Activated CD4-positive, alpha-beta memory T cell treated with anti-CD3 and anti-CD28 coated beads, Interleukin-2, amount 10 ng/mL, durations not matched to agents 7 days and 5 days (primary cell): ENCODE measurements at places on chromosomes 2 and 18. TPM values are rescaled to one million over a fixed set of nuclear protein-coding genes. Genes with fewer than 3 reads are reported as not detected.

DNA sequence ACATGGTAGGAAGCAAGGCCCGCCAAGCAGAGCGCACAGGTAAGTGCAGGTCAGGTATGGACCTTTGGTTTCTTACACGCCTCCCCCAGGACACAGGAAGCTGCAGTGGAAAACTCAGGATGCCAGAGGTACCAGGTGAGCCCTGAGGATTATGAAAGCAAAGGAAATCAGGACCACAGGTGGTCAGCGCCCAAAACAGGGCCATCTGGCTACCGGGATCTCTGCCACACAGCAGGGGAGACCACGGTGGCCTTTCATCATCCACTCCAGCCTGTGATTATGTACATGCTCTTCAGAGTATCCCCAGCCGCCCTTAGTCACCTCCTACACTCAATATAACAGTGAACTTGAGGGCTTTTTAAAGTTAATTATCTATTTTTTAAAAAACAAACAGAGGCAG, 125.5 kb upstream of the EPC2 start:
- no peak for DNase-seq
- H3K36me3 ChIP-seq: peaks cover 4% of the 10 kb centered on the region
- no peak overlapping the region for H3K4me3 ChIP-seq
- H3K4me1 ChIP-seq: peaks cover 16% of the 10 kb centered on the region

DNA sequence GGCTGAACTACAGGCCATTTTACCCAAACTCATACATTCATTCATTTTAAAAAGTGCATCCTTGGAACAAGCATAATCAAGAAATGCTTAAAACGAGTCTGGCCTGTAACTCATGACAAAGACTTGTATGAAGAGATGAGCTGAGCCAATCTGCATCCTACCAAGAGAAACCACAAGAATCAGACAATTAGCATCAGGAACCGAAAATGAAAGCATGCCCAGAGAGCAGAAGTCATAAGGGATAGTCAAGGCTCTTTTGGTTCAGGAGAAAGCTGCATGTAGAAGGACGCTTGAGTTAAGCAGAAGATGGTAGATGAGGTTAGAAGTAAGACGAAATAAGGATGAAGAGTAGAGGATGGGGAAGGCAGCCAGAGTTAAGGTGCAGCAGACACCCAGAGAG, 137.0 kb upstream of the CTNNA2 start:
- no peak overlapping the region for H3K4me3 ChIP-seq
- no peaks in the 10 kb centered on the region for H3K27me3 ChIP-seq
- H3K36me3 ChIP-seq: no peaks in the 10 kb centered on the region
- DNase-seq: no peak
- no peak overlapping the region for H3K27ac ChIP-seq

DNA sequence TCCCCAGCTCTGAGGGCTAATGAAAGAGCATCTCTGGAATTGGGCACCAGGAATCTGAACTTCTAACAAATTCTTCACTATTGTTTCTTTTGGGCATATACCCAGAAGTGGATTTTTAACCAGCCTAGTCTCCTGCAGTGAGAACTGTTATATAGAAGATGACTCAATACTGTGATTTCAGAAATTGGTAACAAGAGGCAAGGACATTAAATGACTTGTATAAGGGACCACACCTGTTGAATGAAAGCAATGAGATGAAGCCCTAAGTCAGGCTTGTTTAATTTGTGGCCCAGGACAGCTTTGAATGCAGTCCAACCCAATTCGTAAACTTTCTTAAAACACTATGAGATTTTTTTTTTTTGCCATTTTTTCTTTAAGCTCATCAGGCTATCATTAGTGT, 57.9 kb downstream of the EPC2 start:
- no peak overlapping the region for H3K4me3 ChIP-seq
- DNase-seq: no peak
- H3K36me3 ChIP-seq: peaks cover 69% of the 10 kb centered on the region
- H3K27ac ChIP-seq: no peak overlapping the region

GRCh38 chr2:175432793-175433192, 251.3 kb upstream of the ATP5MC3 start:
- DNase-seq: no peak
- H3K27ac ChIP-seq: no peak overlapping the region
- H3K4me3 ChIP-seq: no peak overlapping the region
- H3K27me3 ChIP-seq: peaks cover 4% of the 10 kb centered on the region
- H3K36me3 ChIP-seq: no peaks in the 10 kb centered on the region
- H3K4me1 ChIP-seq: no peaks in the 10 kb centered on the region

The SCYGR4 gene
- total RNA-seq: not detected

GRCh38 chr2:13667415-13667757, 950.6 kb downstream of the TRIB2 start:
- no peaks in the 10 kb centered on the region for H3K27me3 ChIP-seq
- H3K4me1 ChIP-seq: no peaks in the 10 kb centered on the region
- no peak for DNase-seq
- no peaks in the 10 kb centered on the region for H3K36me3 ChIP-seq
- H3K27ac ChIP-seq: no peak overlapping the region

DNA sequence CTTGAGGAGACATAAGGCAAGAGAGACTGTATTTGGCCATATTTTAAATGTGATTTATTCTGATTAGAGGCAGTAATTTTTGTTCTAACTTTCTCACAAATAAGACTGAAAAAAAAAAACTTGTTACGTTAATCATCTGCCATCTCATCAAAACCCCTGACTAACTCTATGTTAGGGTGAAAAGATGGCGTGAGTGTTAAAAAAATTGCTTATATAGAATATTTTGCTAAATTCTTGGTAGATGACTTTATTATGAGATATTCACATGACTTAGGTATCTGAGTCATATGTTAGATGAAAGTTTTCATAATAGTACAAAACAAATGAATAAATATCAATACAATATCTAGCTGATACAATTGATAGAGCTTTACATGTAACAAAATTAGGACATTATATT, 1508.7 kb upstream of the TMEFF2 start:
- H3K27ac ChIP-seq: no peak overlapping the region
- no peak for DNase-seq
- no peaks in the 10 kb centered on the region for H3K27me3 ChIP-seq
- no peaks in the 10 kb centered on the region for H3K36me3 ChIP-seq
- H3K4me3 ChIP-seq: no peak overlapping the region

DNA sequence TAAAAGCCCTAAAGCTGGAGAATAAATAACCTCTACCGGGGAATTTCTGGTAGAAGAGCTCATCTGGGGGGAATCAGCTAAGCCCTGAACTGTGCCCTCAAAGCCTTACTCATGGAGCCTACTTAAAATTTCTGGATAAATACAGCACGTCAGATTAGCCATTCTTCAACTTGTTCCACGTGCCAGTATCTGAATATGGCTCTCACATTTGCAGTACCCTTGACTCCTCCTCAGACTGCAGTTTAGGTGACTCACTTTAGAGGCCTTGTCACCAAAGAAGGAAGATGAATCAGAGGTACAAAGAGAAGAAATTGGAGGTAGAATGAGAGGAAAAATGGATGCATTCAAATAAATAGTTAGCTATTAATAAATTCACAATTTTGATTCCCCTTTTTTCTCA, 34.6 kb upstream of the POTEC start:
- H3K27me3 ChIP-seq: no peaks in the 10 kb centered on the region
- no peak overlapping the region for H3K4me3 ChIP-seq
- H3K36me3 ChIP-seq: no peaks in the 10 kb centered on the region
- no peak overlapping the region for H3K27ac ChIP-seq
- no peaks in the 10 kb centered on the region for H3K4me1 ChIP-seq
- no peak for DNase-seq

DNA sequence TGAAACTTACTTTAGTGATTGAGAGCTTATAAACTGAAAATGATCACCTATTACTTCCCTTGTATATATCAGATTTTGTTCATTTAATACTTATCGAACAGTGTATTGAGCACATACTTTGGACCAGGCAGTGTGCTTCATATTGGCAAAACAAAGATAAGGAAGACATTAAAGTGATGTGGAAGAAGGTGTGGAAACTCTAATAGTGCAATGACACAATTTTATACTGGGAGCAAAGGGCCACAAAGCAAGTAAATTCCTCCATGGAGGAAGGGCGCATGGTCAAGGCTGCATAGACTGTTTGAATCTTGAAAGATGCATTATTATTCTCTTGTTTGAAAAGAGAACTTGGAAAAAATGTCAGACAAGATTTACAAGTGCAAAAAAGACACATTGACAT, 936.5 kb upstream of the DDX18 start:
- no peaks in the 10 kb centered on the region for H3K4me1 ChIP-seq
- H3K27me3 ChIP-seq: no peaks in the 10 kb centered on the region
- H3K4me3 ChIP-seq: no peak overlapping the region
- no peaks in the 10 kb centered on the region for H3K36me3 ChIP-seq
- DNase-seq: no peak

The HOXD12 gene
- not detected for total RNA-seq

The SP110 gene
- 128 TPM for total RNA-seq

DNA sequence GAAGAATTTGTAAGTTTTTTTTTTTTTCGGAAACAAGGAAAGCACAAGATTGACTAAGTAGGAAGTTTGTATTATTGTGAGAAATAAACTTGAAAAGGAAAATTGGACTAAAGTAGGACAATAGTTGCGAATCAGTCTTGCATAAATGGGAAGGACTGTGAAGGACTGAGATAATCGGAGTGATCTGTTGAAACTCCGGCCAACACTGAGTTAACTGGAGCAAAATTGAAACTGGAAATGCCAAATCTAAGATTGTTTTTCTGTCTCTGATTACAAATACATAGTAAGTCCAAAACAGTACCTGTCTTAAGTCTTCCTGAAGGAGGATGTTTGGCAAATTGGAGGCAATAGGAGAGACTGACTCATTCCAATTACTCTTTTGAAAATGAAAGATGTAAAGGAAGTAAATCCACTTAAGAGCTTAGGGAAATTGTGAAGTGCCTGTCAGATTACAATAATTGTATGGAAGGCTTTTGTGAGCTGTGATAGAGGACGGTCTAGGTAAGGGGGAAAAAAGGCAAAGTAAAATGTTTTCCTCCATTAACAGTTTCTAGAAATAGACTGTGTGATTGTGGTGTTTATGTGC, 204.9 kb upstream of the CYRIA start:
- H3K27me3 ChIP-seq: no peaks in the 10 kb centered on the region
- no peak overlapping the region for H3K27ac ChIP-seq
- no peak for DNase-seq

The TRABD2A gene
- total RNA-seq: 35.9 TPM

The DPP4 gene
- total RNA-seq: 126 TPM
